Calu3 (cell line): ENCODE measurements at places on chromosomes 12 and 14. TPM values are rescaled to one million over a fixed set of nuclear protein-coding genes. Genes with fewer than 3 reads are reported as not detected.

Gene B4GALNT3
- total RNA-seq = 15.9 and 19.3 TPM in 2 replicates

Gene COX8C
- total RNA-seq = not detected in 2 replicates

Gene CSRP2
- 9.1 and 11.7 TPM in 2 replicates for total RNA-seq

Gene MIP
- not detected in 2 replicates for total RNA-seq

Gene EML5
- 0.52 and 0.78 TPM in 2 replicates for total RNA-seq

Gene DCN
- total RNA-seq = not detected in 2 replicates

Gene CCDC175
- not detected in 2 replicates for total RNA-seq

Gene LTBP2
- total RNA-seq = 1.3 and 4.3 TPM in 2 replicates

Gene FAM181A
- total RNA-seq = not detected in 2 replicates

Gene GYS2
- total RNA-seq = not detected in 2 replicates

GRCh38 chr14:100893760-100894159, 9.8 kb downstream of the RTL1 start:
- peaks cover 10% of the 10 kb centered on the region for H3K4me1 ChIP-seq
- no peaks in the 10 kb centered on the region for H3K27me3 ChIP-seq
- no peak for DNase-seq
- no peak overlapping the region for H3K4me3 ChIP-seq
- peaks cover 7% of the 10 kb centered on the region for H3K36me3 ChIP-seq

GRCh38 chr12:49028666-49029275, 10.2 kb upstream of the PRKAG1 start:
- H3K4me1 ChIP-seq = no peaks in the 10 kb centered on the region
- DNase-seq = no peak
- no peak overlapping the region for H3K27ac ChIP-seq
- H3K36me3 ChIP-seq = peaks cover 28% of the 10 kb centered on the region
- no peaks in the 10 kb centered on the region for H3K27me3 ChIP-seq

GRCh38 chr14:55103005-55103640, 25.9 kb upstream of the LGALS3 start:
- peak overlapping the region; percentile 89 for H3K4me3 ChIP-seq
- H3K27me3 ChIP-seq = no peaks in the 10 kb centered on the region
- DNase-seq = peak; percentile 93
- peaks cover 54% of the 10 kb centered on the region for H3K4me1 ChIP-seq
- H3K36me3 ChIP-seq = peaks cover 38% of the 10 kb centered on the region

DNA sequence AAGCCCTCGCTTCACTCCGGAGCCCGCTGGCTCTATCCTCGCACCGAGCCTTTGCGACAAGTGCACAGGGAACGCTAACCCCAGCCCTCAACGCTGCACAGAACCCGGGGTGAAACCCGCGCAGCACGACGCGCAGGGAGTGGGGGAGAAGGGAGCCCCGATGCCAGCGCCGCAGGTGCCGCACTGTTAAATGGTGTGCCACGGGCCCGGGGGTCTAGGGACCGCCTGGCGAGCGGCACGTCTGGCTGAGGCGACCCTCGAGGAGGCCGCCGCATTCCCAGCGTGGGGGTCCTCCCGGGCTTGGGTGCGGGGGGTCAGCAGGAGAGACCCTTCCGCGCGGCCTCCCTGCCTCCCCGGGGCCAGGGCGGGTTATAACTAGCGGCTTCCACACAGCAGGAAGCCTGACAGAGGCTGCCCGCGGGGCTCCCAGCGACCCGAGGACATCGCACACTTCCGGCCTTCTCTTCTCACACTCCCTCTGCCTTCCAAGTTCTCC, 23.8 kb upstream of the LRTM2 start:
- H3K36me3 ChIP-seq = peaks cover 21% of the 10 kb centered on the region
- no peak for DNase-seq
- H3K27ac ChIP-seq = peak overlapping the region; percentile 8
- peaks cover 35% of the 10 kb centered on the region for H3K27me3 ChIP-seq
- peak overlapping the region; percentile 77 for H3K4me3 ChIP-seq
- H3K4me1 ChIP-seq = no peaks in the 10 kb centered on the region

DNA sequence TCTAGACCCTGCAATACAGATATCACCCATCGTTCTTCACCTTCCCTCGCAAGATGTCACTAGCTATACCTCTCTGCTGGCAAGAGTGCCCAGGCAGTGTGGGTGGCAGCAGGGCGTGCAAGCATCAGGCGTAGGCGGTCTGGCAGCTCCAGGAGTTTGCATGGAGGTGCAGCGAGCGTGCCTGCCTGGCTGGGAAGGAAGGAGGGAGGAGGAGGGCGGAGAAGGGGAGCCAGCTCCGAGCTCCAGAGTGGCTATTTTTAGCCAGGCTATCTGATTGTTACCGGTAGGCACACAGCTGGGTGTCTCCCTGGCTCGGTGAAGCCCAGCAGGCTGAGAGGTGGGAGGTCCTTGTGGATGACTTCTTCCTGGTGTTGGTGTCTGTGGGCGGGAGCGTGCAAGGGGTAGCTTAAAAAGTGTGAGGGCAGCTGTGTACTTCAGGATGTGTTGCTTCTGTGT, 6.2 kb downstream of the FOXJ2 start:
- H3K27me3 ChIP-seq = no peaks in the 10 kb centered on the region
- peak; percentile 37 for DNase-seq
- H3K4me1 ChIP-seq = peaks cover 55% of the 10 kb centered on the region
- H3K4me3 ChIP-seq = peak overlapping the region; percentile 35

GRCh38 chr12:91973813-91974212, 171.8 kb downstream of the BTG1 start:
- DNase-seq = no peak
- no peak overlapping the region for H3K4me3 ChIP-seq
- no peaks in the 10 kb centered on the region for H3K36me3 ChIP-seq
- no peaks in the 10 kb centered on the region for H3K4me1 ChIP-seq
- H3K27me3 ChIP-seq = no peaks in the 10 kb centered on the region
- H3K27ac ChIP-seq = no peak overlapping the region

- H3K27ac ChIP-seq = no peak overlapping the region
- H3K4me1 ChIP-seq = no peaks in the 10 kb centered on the region
- no peak overlapping the region for H3K4me3 ChIP-seq
- H3K27me3 ChIP-seq = no peaks in the 10 kb centered on the region
- H3K36me3 ChIP-seq = no peaks in the 10 kb centered on the region
- DNase-seq = no peak
Observed at GRCh38 chr14:85332401-85332800, 197.5 kb upstream of the FLRT2 start.

DNA sequence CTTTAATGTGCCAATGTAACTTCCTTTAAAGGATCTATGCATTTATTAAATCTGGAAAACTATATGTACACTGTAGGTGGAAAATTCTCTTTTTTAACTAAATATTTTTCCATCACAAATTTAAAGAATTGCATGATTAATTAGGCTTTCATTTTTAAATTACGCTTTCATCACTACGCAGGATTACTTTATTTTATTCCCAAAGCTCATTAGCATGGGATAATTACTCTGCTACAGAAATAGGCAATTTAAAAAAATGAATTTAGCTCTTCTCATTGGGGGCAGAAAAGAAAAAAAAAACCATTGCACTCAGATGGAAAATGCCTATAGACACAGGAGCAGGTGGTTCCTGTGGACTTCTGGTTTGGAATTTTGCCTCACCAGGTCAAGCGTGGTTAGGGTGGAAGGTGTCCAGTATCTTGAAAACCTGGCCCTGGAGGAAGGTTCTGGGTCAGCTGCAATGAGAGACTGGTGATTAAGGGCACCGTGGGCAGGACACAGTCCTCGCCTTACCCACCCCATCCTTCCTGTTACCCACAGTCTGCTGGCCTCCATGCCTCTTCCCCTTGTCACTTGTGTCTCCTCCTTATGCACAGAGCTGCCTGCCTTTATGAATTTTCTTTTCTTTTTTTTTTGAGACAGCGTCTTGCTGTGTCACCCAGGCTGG, 17.3 kb upstream of the RIN3 start:
- no peak overlapping the region for H3K4me3 ChIP-seq
- H3K4me1 ChIP-seq = no peaks in the 10 kb centered on the region
- H3K27ac ChIP-seq = no peak overlapping the region
- no peak for DNase-seq
- no peaks in the 10 kb centered on the region for H3K27me3 ChIP-seq

- no peaks in the 10 kb centered on the region for H3K4me1 ChIP-seq
- peaks cover 31% of the 10 kb centered on the region for H3K27me3 ChIP-seq
- no peak overlapping the region for H3K4me3 ChIP-seq
- no peak overlapping the region for H3K27ac ChIP-seq
- no peaks in the 10 kb centered on the region for H3K36me3 ChIP-seq
- no peak for DNase-seq
Observed at GRCh38 chr14:89588016-89588415, 171.0 kb upstream of the FOXN3 start.

GRCh38 chr14:55097881-55098560, 31.0 kb upstream of the LGALS3 start:
- H3K4me1 ChIP-seq = peaks cover 49% of the 10 kb centered on the region
- peak; percentile 37 for DNase-seq
- H3K27me3 ChIP-seq = no peaks in the 10 kb centered on the region
- H3K36me3 ChIP-seq = peaks cover 26% of the 10 kb centered on the region
- peak overlapping the region; percentile 16 for H3K4me3 ChIP-seq

GRCh38 chr12:24739106-24739779, 209.7 kb downstream of the BCAT1 start:
- H3K36me3 ChIP-seq = no peaks in the 10 kb centered on the region
- no peak overlapping the region for H3K27ac ChIP-seq
- H3K4me3 ChIP-seq = no peak overlapping the region
- no peaks in the 10 kb centered on the region for H3K27me3 ChIP-seq
- no peaks in the 10 kb centered on the region for H3K4me1 ChIP-seq

GRCh38 chr12:66848967-66849366, 170.1 kb upstream of the GRIP1 start:
- H3K4me1 ChIP-seq = no peaks in the 10 kb centered on the region
- no peaks in the 10 kb centered on the region for H3K27me3 ChIP-seq
- H3K36me3 ChIP-seq = no peaks in the 10 kb centered on the region
- H3K27ac ChIP-seq = no peak overlapping the region
- no peak for DNase-seq
- no peak overlapping the region for H3K4me3 ChIP-seq

DNA sequence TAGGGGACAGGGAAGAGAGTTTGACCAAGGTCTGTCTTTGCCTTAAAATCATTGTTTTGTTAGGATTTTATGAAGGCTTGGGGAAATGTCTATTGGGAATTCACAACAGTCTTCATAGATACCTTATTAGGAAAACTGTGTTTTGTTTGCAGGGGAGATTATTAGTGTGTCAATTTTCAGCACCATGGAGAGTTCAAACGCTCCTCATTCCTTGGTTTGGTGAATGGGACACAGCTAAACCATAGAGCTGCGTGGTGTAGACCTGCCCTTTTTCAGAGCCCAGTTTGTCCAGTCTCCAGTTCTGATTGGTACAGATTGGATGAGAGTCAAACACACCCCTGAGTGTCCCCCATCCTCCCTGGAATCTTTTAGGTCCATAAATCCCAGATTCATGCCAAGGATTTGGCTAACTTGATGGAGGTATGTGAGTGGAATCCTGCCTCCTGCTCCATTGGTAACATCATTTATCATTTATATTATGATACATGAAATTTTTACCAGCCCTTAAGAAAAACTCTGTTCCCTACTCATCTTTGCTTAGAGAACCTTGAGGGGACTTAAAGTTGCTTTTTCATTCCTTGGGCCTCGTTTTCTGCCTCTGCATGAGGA, 12.0 kb downstream of the NGDN start:
- no peak overlapping the region for H3K4me3 ChIP-seq
- no peaks in the 10 kb centered on the region for H3K4me1 ChIP-seq
- H3K36me3 ChIP-seq = peaks cover 13% of the 10 kb centered on the region
- H3K27me3 ChIP-seq = no peaks in the 10 kb centered on the region
- no peak for DNase-seq
- H3K27ac ChIP-seq = no peak overlapping the region

- H3K27me3 ChIP-seq = peaks cover 96% of the 10 kb centered on the region
- H3K27ac ChIP-seq = no peak overlapping the region
- DNase-seq = no peak
- no peak overlapping the region for H3K4me3 ChIP-seq
- H3K4me1 ChIP-seq = no peaks in the 10 kb centered on the region
- H3K36me3 ChIP-seq = no peaks in the 10 kb centered on the region
Observed at GRCh38 chr12:125292700-125293099, 227.5 kb downstream of the AACS start.

DNA sequence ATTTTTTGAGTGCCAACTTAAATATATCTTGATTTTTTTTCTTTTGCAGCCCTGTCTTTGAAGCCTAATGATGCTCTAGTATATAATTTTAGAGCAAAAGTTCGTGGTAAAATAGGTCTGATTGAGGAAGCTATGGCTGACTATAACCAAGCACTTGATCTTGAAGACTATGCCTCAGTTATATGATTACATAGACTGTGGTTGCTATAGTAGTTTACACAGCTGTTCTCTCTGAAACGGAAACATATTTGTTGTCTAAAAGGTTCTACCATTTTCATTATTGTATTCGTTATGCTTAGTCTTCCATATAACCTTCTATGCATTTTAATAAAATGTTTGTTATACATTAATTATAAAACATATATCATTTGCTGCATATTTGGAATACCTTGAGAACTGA, 246.7 kb downstream of the TTC6 start:
- H3K4me3 ChIP-seq = no peak overlapping the region
- H3K27ac ChIP-seq = no peak overlapping the region
- no peaks in the 10 kb centered on the region for H3K36me3 ChIP-seq
- H3K4me1 ChIP-seq = no peaks in the 10 kb centered on the region

DNA sequence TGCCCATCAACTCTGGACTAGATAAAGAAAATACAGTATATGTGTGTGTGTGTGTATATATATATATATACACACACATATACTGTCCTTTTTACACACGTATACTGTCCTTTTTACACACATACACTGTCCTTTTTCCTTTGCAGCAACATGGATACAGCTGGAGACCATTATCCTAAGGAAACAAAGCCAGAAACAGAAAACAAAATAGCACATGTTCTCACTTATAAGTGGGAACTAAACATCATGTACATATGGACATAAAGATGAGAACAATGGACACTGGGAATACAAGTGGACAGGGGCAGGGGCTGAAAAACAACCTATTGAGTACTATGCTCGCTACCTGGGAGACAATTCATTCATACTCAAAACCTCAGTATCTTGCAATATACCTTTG, 23.7 kb downstream of the VDR start:
- no peak overlapping the region for H3K4me3 ChIP-seq
- peaks cover 24% of the 10 kb centered on the region for H3K4me1 ChIP-seq
- H3K27me3 ChIP-seq = no peaks in the 10 kb centered on the region
- DNase-seq = no peak
- peaks cover 5% of the 10 kb centered on the region for H3K36me3 ChIP-seq

- H3K4me3 ChIP-seq = no peak overlapping the region
- H3K27ac ChIP-seq = no peak overlapping the region
- peaks cover 14% of the 10 kb centered on the region for H3K4me1 ChIP-seq
- peaks cover 87% of the 10 kb centered on the region for H3K27me3 ChIP-seq
- DNase-seq = peak; percentile 89
- no peaks in the 10 kb centered on the region for H3K36me3 ChIP-seq
Observed at GRCh38 chr14:104563742-104564615, 15.6 kb upstream of the C14orf180 start.

DNA sequence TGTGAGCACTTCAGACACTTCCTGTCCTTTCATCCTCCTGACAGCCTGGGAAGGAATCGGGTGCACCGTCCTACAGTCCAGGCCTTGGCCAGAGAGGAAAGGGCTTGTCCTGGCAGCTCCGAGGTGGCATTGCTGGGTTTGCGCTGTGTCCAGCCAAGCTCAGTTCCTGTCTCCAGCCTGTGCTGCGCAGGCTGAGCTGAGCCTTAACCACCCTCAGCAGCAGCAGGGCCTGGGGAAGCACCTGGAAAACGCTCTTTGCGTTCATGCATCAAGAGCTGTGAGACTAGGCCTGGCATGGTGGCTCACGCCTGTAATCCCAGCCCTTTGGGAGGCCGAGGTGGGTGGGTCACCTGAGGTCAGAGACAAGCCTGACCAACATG, 33.7 kb upstream of the EML1 start:
- no peak overlapping the region for H3K4me3 ChIP-seq
- no peaks in the 10 kb centered on the region for H3K27me3 ChIP-seq
- peaks cover 24% of the 10 kb centered on the region for H3K4me1 ChIP-seq
- no peak for DNase-seq
- H3K27ac ChIP-seq = no peak overlapping the region
